Gastrocnemius medialis (tissue), 4 donors: ENCODE measurements at places on chromosomes 4 and X. TPM values are rescaled to one million over a fixed set of nuclear protein-coding genes. Genes with fewer than 3 reads are reported as not detected.
A peak's percentile ranks its signal among the peaks of the same experiment; 100 is the strongest.

The CXorf49 gene
- total RNA-seq, result not detected

The VCX gene
- not detected for total RNA-seq

The BTK gene
- total RNA-seq, result not detected

- H3K27me3 ChIP-seq, result no peaks in the 10 kb centered on the region
- peak overlapping the region; percentile 58 for H3K27ac ChIP-seq
- DNase-seq, result peak; percentile 63
Observed at GRCh38 chr4:26083987-26084386, 170.0 kb downstream of the SMIM20 start.

DNA sequence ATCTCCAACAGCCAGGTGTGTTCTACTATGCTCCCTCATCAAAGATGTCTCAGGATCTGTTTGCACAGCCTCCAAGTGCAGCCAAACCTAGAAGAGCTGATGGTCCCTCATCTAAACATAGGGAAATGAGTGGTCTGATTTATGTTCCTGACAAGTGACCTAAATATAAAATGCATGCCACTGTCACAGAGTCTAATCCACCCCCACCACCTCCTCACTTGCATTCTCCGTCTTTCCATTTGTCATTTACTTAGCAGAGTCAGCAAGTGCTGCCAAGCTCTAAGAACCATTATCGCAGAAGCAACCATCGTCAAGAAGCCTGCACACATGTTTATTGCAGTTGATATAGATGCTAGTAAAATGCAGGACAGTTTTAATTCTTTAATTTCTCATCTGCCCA lies 33.1 kb upstream of the VCX3A start:
- H3K36me3 ChIP-seq, result no peaks in the 10 kb centered on the region
- H3K4me3 ChIP-seq, result no peak overlapping the region
- H3K27me3 ChIP-seq, result no peaks in the 10 kb centered on the region
- no peak overlapping the region for H3K27ac ChIP-seq
- no peak for DNase-seq

- no peak for DNase-seq
- H3K4me3 ChIP-seq, result no peak overlapping the region
- H3K36me3 ChIP-seq, result no peaks in the 10 kb centered on the region
- peaks cover 58% of the 10 kb centered on the region for H3K4me1 ChIP-seq
- no peaks in the 10 kb centered on the region for H3K27me3 ChIP-seq
Observed at GRCh38 chr4:102504941-102505340, 3.8 kb downstream of the NFKB1 start.

GRCh38 chr4:186554539-186554913 lies 841 bp downstream of the MTNR1A start:
- H3K4me1 ChIP-seq, result no peaks in the 10 kb centered on the region
- peaks cover 22% of the 10 kb centered on the region for H3K27me3 ChIP-seq
- DNase-seq, result no peak
- H3K4me3 ChIP-seq, result no peak overlapping the region
- no peaks in the 10 kb centered on the region for H3K36me3 ChIP-seq
